ENCODE measurements at places on chromosomes 16 and 17. TPM values are rescaled to one million over a fixed set of nuclear protein-coding genes. Genes with fewer than 3 reads are reported as not detected.

The ZNF652 gene
- 6.1 TPM for total RNA-seq

The IGFBP4 gene
- 2,114 TPM for total RNA-seq

The RCVRN gene
- not detected for total RNA-seq

The NAT9 gene
- total RNA-seq: 52.9 TPM

The OR1E2 gene
- total RNA-seq: not detected

The SYCE1L gene
- total RNA-seq: 8.4 TPM

The ABCC12 gene
- 0.09 TPM for total RNA-seq

The TEKT1 gene
- not detected for total RNA-seq

The SP6 gene
- 2.8 TPM for total RNA-seq

The PRR35 gene
- total RNA-seq: 0.18 TPM

The HSD17B1 gene
- total RNA-seq: 0.75 TPM

The PLA2G10 gene
- 0.27 TPM for total RNA-seq

The MYLK3 gene
- total RNA-seq: 0.08 TPM

All from A549 treated with CORT108297 at 1 μM for 4 hours (cell line).